ENCODE measurements at places on chromosomes 2 and 18.
A peak's percentile ranks its signal among the peaks of the same experiment; 100 is the strongest.

- DNase-seq, result no peak
Measured at GRCh38 chr2:106863387-106863786, 22.6 kb downstream of the ST6GAL2 start.

- DNase-seq, result no peak
Measured at GRCh38 chr18:35524226-35524625, 26.5 kb upstream of the INO80C start.

- DNase-seq, result no peak
Measured at GRCh38 chr2:72573232-72573631, 252.6 kb downstream of the EXOC6B start.

DNA sequence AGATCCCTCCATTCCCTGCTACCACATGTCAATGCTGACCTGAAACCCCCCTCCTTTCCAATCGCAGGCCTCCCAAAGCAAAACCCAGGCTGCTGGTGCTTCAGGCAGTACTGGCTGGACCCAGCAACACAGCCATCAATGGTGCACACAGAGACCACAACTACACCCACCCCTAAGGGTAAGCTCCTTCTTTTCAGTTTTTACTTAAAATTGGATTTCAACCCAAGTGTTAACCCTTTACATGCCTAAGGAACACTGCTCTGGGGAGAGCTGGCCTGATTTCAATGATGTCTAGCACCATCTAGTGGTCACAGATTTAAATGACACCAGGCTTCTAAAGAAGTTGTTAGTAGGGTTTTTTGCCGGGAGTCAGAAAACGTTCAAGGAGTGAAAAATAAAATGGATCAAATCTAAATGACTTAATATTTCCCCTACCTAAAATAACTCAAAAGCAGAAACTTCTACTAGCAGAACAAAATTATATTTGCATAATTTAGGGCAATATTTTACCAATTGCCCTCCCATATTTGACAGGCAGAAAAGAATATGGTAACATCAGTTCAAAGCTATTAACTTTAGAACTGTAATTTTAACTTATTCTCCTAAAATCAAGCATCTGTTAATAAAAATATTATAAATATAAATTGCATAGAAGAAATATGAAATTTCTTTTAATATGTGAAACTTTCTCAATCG, 24.6 kb downstream of the FECH start:
- DNase-seq, result no peak

DNA sequence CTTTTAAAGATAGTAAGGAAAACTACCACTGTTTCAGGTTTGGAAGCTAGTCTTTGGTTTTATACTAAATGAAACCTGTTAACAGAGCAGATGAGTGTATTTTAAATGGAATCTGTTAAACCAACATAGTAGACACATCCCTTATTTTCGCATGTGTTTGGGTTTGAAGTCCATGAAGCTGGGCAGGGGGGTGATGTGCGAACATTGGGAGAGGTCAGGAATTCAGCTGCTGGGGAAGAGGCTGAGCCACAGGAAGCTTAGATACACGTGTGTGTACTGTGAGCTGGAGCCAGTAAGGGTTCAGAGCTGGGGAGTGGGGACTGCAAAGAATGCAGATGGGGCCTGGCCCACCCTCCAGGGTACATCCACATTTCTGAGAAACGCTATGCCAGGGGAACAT, 176.9 kb downstream of the VAPA start:
- DNase-seq, result no peak

DNA sequence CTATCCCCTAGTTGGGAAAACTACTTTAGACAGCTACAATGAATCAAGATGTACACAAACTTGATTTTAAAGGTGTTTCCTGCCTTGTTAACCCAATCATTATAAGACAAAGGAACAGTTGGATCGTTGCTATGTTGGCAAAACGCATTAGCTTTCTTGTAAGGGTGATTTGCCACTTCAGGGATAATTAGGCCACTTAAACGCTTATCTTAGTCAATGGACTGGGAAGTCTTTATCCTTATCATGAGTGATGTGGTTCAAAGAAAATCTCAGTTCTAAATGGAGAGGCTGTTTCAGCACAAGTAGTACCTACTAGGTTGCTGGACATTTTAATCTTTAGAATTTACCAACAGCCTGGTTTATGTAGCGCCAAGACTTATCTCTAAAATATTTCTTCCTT, 406.1 kb upstream of the MEX3C start:
- no peak for DNase-seq

DNA sequence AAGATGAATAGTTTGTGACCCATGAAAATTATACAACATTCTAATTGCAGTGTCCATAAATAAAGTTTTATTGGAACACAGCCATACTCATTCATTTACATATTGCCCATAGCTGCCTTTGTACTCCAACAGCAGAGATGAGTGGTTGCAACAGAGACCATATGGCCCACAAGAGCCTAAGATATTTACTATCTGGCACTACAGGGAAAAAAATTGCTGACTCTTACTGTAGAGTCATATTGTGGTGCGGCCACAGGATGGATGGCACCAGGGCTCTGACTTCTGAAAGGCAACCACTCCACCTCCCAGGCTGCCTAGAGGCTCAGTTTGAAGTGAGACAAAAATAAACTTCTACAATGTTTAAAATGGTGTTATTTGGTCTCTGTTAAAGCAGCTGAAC, 404.0 kb upstream of the ATP5MC3 start:
- DNase-seq, result no peak

DNA sequence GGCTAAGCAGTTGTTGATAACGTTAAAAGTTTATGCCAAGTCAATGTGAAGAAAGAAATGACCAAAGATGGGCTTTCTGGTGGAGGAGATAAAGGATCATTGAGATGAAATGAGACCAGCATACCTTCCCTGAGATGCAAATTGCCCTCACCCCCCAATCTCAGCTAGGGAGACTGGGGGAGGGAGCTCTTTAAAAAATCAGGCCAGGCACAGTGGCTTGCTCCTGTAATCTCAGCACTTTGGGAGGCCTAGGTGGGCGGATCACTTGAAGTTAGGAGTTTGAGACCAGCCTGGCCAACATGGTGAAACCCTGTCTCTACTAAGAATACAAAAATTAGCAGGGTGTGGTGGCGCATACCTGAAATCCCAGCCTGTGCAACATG, 30.9 kb upstream of the KCMF1 start:
- no peak for DNase-seq

DNA sequence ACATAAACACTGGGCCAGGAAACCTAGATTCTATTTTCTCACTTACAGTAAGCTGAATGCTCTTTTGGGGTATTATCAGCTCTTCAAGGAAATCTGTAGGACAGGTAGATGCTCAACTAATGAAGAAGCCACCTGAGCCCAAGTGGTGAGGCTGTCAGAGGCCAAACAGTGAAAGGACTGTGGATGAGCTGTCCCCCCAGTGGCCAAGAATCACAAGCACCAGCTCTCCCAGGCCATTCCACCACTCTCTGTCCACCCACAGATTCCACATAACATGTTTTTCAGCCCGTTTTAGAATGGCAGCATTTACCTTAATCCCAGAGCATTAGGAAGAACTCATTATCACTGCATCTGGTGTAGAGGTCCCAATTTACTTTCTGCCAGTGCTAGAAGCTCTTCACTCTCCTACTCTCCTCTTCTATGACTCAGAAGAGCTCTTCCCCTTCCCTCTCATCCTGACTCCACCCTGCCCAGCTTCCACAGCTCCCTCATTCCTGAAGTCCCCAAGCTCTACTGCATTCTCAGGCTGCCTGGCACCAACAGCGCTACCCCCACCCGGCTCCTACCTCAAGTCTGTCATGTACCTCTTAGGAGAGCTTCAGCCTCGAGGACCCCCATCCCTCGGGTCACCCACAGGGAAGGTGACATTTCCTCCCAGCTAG, 43.8 kb upstream of the GORASP2 start:
- DNase-seq, result no peak

DNA sequence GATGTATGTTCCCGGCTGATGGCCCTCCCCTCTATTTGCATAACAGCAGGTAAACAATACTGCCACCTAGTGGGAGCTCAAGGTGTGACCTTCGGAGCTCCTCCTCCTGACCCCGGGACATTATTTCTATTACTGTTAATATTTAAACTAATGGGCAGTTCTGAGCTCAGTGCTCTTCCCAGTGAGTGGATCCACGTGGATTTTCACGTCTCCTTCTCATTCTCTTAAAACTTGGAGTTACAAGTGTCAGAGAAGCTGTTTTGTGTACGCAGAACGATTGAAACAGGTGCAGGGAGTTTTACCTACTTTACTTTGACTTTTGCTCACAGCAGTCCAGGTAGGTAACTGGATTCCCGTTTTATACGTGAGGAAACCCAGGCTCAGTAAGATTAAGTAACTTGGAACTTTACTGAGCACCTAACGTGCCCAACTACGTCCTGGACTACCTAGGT, 127.3 kb downstream of the PRKCE start:
- no peak for DNase-seq

DNA sequence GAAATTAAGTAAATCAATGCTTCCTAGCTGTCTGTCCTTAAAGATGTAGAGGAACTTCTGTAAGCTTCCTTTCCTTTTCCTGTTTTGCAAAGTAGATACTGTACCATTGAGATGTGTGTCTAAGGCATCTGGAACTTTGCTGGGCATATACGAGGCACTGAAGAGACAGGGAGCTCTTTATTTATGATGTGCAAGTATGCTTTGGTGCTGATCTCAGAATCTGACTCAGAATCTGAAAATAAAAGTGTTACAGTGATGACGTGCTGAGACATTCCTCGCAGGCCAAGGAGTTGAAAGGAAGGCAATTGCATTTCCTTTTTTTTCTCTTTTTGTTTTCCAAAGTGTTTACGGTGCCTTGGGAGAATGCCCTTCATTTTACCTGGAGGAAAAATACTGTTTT, 230.9 kb upstream of the RGPD4 start:
- DNase-seq, result peak; percentile 41

GRCh38 chr2:105425936-105426625, 27.2 kb upstream of the FHL2 start:
- no peak for DNase-seq

DNA sequence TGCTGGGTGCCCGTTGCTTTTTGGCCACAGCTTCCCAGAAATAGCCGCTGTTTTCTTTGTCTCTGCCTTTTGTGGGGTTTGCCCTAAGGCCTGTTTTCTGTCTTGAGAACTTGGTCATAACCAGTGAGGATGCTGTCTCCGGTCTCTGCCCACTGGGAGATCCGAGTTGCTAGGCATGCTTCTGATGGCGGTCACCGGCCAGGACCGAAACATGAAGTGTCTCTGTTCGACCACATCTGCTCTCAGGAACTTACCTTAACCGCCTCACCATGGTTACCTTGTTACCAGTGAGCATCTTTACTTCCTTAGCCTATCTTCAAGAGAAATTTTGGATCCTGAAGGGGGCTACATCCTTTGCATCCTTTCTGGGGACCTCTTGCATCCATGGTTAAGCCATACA, 91.9 kb downstream of the RTP5 start:
- no peak for DNase-seq

- no peak for DNase-seq
Measured at GRCh38 chr2:42566837-42567321, 1.6 kb upstream of the MTA3 start.

GRCh38 chr2:174984561-174984960, 20.6 kb downstream of the CHN1 start:
- no peak for DNase-seq

DNA sequence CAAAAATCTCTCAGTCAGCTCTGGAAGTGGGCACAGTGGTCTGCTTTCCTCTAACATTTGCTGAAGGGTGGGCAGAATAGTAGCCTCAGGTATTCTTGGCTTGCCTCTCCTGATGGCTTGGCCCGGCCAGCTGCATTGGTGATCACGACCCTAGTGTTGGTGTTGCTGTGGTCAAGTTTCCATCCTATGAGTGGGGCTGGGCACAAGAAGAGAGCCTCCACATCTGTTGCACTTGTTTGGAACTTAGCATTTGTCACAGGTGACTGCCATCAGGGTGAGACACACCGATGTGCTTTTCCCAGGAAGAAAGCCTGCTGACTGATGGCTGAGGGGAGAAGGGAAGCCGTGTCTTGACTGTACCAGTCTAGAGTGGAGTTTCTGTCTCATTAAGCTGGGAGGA, 33.1 kb upstream of the SNORC start:
- DNase-seq, result no peak

DNA sequence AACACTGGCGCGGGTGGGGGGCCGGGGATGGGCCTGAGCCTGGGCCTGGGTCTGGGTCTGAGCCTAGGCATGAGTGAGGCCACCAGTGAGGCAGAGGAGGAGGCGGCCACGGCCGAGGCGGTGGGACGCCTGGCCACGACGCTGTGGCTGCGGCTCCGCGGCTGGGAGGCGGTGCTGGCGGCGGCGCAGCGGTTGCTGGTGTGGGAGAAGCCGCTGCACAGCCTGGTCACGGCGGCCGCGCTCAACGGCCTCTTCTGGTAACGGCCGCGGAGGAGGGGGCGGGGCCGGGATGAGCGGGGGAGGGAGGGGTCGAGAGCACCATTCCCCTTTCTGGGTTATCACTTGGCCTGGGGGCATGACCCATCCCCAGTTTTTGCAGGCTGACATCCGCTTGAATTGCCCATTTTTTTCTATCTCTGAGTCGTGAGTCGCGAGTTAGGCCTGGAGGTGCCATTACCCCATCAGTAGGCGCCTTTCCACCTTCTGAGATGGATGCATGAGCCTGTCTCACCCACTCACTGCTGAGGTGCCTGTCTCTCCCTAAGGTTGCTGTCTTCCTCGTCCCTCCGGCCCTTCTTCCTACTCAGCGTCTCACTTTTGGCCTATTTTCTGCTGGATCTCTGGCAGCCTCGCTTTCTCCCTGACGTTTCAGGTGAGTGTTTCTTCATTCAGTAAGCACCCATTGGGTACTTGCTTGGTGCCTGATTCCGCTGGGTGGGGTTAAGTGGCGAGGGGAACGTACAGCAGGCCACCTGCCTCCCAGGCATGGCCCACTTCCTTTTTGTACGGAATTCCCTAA, 501 bp downstream of the RETREG2 start:
- DNase-seq, result no peak

DNA sequence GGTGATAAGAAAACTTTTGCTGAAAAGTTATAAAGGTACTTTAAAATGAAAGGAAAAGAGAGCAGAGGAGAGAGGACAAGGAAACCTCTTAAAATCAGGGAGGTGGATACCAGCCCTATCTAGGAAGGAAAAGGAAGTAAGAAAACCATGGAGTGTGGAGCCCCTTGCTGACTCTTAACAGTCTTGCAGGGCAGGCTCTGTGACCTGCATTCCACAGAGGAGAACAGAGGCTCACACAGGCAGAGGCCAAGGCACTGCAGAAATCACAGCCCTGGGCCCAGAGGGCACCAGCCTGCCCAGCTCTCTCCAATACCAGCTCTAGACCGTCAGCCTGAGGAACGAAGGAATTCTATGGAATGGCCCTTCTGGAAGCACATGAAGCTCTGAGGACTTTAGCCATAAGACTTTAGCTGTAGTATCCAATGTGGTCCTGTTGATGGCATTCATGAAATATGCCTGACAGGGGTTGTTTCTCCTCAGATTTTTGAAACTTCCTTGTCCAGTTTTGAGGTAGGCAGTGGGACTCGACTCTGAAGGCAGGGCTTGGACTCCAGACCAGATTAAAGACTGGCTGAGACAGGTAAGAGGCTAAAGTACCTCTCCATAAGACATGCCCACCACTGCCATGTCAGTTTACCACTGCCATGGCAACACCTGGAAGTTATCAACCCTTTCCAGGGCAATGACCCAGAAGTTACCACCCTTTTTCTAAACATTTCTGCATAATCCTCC, 216.3 kb downstream of the ANAPC1 start:
- no peak for DNase-seq

GRCh38 chr18:35252466-35252865, 11.6 kb downstream of the ZNF397 start:
- no peak for DNase-seq
